ENCODE measurements at places on chromosomes 6 and 20. TPM values are rescaled to one million over a fixed set of nuclear protein-coding genes. Genes with fewer than 3 reads are reported as not detected.

OR2J3 gene
- not detected for total RNA-seq

- H3K4me3 ChIP-seq, result no peak overlapping the region
- no peaks in the 10 kb centered on the region for H3K4me1 ChIP-seq
- no peak for DNase-seq
- H3K27ac ChIP-seq, result no peak overlapping the region
- H3K36me3 ChIP-seq, result no peaks in the 10 kb centered on the region
Measured at GRCh38 chr6:97923249-97923648, 640.2 kb upstream of the MMS22L start.

ENPP5 gene
- total RNA-seq, result 0.38 TPM

- H3K27me3 ChIP-seq, result no peaks in the 10 kb centered on the region
- peaks cover 32% of the 10 kb centered on the region for H3K4me1 ChIP-seq
- DNase-seq, result no peak
- H3K36me3 ChIP-seq, result no peaks in the 10 kb centered on the region
- H3K27ac ChIP-seq, result peak overlapping the region; percentile 86
Measured at GRCh38 chr6:7088076-7088742, 19.6 kb upstream of the RREB1 start.

CST5 gene
- not detected for total RNA-seq

ZKSCAN3 gene
- total RNA-seq, result 1.8 TPM

SRSF3 gene
- total RNA-seq, result 589 TPM

TBXT gene
- total RNA-seq, result not detected

- no peaks in the 10 kb centered on the region for H3K27me3 ChIP-seq
- no peaks in the 10 kb centered on the region for H3K4me1 ChIP-seq
- H3K4me3 ChIP-seq, result no peak overlapping the region
- H3K27ac ChIP-seq, result no peak overlapping the region
- H3K36me3 ChIP-seq, result no peaks in the 10 kb centered on the region
- no peak for DNase-seq
Measured at GRCh38 chr6:169847901-169848311, 96.5 kb downstream of the ERMARD start.

DNA sequence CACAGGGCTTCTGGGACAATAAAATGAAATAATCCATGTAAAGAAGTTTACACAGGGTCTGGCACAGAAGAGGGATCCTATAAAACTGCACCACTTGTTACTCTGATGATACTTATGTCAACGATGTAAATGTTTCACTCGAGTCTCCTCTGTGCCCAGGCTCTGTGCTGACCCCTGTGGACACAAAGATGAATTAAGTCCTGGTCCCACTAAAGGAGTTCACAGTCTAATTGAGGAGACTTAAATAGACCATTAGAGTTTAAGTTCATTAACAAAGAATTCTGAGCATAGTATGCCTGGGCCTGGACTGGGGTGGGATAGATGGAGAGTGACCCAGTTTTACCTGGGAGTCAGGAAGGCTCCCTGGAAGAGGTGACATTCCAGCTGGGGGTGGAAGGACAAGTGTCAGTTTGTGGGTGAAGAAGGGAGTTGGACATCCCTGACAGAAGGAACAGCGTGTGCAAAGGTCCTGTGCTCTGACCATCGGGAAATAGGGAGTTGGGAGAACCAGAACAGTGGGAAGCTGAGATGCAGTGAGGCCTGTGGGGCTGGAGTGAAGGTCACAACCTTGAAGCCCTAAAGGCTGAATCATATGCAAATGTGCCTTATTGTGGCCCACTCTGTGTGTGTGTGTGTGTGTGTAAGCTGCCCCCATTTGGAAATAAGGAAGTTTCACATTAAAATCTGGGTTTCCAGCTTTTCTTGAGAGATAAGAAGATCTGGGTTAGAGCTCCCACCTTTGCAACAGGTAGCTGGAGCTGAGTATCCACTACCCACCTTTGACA lies 1.1 kb downstream of the OCSTAMP start:
- no peak for DNase-seq
- H3K27ac ChIP-seq, result no peak overlapping the region
- peaks cover 4% of the 10 kb centered on the region for H3K27me3 ChIP-seq
- peaks cover 3% of the 10 kb centered on the region for H3K36me3 ChIP-seq
- peaks cover 40% of the 10 kb centered on the region for H3K4me1 ChIP-seq

RNF144B gene
- total RNA-seq, result 2.3 TPM

CST1 gene
- total RNA-seq, result not detected

DNA sequence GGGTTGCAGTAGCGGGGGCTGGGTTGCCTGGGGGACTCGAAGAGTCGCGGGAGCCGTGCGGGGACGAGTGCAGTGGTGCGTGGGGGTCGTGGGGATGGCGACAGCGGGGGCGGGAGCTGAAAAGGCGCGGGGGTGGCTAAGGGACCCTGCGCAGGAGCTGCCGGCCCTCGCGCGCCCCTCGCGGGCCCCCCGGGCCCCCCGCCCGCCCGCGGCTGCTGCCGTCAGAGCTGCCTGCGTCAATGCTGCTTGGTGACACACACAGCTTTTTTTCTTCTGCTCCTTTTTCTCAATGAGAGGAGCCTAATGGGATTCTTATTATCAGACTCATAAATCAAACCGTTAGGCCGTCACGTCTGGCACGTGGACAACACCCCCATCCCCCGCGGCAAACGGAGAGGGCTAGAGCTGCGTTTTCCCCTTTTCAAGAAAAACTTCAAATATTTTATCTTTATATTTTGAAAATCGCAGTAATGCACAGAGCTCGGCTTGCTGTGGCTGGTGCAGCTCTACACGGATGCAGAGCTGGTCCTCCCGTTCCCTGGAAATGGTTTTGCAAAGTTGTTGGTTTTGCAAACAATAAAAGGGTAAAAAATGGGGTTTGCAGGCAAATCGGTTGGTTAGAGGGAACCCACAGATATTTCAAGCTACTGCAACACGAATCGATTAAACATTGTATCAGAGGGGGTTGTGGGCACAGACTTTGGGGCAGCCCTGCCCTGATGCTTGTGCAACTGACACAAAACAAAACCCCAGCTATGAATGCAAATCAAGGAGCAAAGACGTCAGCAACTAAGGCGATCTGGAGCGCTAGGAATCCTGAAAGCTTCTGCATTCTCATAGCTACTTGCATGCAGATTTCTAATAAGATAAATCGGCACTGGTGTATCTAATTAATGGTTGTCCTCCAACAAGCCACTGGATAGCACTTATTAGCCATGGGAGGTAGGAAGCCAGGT lies 161.4 kb downstream of the TBXT start:
- no peaks in the 10 kb centered on the region for H3K36me3 ChIP-seq
- peaks cover 4% of the 10 kb centered on the region for H3K4me1 ChIP-seq
- no peak overlapping the region for H3K4me3 ChIP-seq

DNA sequence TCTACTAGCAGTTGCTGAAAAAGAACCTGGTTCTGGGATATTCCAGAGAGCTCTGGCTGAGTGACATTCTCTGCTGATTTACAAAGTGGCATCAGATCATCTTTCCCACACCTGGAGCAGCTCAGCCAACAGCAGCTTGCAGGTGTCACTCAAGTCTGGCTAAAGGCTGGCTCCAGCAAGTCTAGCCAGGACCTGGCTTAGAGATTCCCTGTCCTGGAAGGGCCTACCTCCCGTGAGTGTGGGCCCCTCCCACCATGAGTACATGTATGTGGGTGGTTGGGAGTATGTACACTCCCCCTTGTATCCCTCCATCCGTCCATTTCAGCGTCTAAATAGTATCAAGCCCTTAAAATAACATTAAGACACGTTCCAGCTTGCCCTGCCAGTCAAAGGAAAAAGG lies 539.3 kb upstream of the ID4 start:
- no peaks in the 10 kb centered on the region for H3K4me1 ChIP-seq
- H3K27ac ChIP-seq, result no peak overlapping the region
- no peaks in the 10 kb centered on the region for H3K36me3 ChIP-seq
- H3K27me3 ChIP-seq, result no peaks in the 10 kb centered on the region
- no peak for DNase-seq

DNA sequence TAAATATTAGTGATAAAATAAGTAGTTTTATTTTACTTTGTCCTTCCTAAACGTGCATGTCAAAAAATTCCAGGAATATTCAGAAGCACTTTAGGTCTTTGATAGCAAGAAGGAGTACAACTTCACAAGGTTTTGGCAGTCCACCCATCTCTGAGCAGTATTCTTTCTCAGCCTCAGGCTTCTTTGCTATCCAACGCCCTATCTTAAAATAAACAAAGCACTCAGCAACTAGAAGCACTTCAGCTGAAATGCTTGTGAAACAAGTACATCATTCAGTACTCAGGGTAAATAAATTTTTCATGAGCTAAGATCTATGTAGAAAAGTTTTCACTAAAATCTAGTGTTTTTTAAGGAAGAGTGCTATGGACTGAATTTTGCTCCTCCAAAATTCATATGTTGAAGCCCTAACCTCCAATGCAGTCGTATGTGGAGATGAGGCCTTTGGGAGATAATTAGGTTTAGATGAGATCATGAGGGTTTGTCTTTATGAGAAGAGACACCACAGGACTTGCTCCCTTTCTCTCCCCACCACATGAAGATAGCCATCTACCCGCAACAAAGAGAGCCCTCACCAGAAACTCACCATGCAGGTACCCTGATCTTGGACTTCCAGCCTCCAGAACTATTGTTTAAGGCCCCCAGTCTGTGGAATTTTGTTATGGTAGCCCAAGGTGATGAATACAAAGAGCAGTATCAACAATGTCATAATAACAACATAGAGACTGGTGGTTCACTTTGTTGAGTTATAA lies 539.1 kb downstream of the TFAP2A start:
- no peak overlapping the region for H3K4me3 ChIP-seq
- DNase-seq, result no peak
- no peaks in the 10 kb centered on the region for H3K36me3 ChIP-seq
- no peaks in the 10 kb centered on the region for H3K4me1 ChIP-seq
